ENCODE measurements at places on chromosomes 11 and 22.

GRCh38 chr11:7546324-7546791, 32.6 kb downstream of the PPFIBP2 start:
- DNase-seq = no peak

DNA sequence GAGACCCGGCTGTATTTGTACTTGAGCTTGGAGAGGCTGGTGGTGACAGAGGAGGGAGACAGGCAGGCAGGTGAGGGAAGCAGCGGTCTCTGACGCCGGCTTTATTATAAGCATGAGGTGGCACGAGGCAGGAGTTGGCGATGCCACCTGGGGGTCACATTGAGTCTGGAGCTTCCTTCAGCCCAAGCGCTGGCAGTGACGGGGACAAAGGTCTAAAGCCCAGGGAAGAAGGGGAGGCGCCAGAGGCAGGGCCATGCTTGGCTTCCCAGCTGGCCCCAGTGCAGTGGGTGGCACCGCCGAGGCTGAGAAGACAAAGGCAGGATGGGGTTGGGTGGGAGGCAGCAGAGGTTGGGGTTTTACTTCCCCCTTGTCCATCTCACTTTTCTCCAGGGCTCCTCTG, 4.5 kb downstream of the FXYD2 start:
- peak; percentile 50 for DNase-seq

- DNase-seq = no peak
Measured at GRCh38 chr11:61627850-61628661, 47.2 kb upstream of the SYT7 start.

DNA sequence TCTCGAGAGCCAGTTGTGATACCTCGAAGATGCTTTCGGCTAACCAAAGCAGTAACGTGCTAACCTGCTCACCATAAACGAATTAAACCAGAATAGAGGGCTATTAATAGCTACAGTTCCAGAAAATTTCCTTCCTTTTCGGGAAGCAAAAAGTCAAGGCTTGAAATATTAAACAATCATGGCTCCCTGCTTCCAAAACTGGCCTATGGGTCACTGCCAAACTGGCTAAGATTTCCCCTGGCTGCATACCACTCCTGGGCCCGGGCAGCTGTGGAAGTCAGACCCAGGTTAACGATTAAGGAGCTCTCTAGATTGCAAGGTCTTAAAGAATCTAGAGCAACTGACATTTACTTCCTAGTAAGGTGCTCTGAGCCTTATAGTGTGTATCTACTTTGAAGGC, 1.7 kb downstream of the AMOTL1 start:
- DNase-seq = no peak

DNA sequence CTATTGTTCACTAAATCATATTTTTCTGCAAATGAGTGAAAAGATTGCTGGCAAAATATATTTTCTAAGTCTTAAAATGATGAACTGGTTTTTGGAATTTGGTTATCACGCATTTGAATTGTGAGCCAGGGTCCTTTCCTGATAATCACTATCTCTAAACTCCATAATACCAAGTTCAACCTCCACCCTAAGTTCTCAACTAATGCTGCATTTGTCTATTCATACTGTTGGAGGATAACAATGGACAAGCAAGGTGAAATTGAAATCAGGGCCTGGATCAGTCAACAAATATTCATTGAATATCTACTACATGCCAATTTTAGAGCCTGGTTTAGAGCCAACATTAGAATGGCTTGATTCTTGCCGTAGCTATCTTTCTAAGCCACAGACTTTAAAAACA, 4.7 kb upstream of the PCF11 start:
- no peak for DNase-seq

DNA sequence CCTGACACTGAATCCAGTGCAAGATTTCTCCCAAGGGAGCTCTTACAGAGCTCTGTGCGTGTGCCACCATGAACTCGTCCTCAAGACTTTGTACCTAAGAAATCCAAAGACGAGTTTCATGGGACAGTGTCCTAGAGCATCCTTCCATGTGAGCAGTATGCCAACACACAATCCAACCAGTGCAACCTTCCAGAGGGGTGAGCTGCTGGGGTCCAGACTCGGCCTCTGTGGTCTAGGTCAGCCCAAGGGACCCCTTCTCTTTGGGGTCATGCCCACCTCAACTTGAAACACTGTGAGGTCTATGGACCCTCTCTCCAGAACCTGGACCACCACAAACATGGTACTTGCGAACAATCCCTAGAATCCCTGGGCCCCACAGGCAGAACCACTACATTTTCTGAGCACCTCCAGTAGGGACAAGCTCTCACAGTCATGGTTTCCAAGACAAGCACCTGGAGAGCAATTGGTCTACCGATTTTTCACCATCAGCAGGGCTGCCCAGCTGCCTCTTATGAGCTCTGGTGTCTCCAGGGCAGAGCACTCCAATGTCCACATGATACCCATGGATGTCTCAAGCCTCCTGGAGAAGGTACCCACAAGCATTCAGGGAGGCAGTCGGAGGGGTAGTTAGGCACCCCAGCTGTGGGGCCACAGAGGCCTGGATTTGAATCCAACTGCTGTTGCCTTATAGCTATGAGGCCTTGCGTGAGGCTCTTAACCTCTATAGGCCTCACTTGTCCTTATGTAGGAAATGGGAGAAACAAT, 7.7 kb downstream of the CHST1 start:
- no peak for DNase-seq

- no peak for DNase-seq
Measured at GRCh38 chr11:87459351-87459750, 421.6 kb downstream of the TMEM135 start.

- DNase-seq = no peak
Measured at GRCh38 chr22:41030891-41031290, 61.5 kb upstream of the EP300 start.
